ENCODE measurements at places on chromosomes 4 and X.

- DNase-seq = no peak
Observed at GRCh38 chrX:3584415-3584996, 128.9 kb downstream of the PRKX start.

DNA sequence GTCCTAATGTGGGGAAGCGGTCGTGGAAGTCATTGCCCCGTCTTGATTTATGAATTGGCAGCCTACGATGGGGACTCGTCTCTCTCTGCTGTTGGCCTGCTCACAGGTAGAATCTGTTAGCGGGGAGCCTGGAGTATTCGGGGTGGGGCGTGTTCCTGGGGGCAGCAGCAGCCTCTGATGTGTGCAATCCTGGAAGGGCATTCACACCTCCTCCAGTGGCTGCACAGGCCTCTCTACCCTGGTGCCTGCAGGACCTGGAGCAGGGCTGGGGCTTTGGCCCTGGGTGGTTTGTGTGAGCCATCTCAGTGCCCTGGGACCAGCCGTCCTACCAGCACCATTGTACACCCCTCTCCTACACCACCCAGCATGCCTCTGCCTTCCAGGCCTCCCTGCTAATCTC lies 340.9 kb downstream of the ARHGAP10 start:
- no peak for DNase-seq

GRCh38 chr4:112951362-112952312 lies 97.8 kb upstream of the ANK2 start:
- DNase-seq = no peak

DNA sequence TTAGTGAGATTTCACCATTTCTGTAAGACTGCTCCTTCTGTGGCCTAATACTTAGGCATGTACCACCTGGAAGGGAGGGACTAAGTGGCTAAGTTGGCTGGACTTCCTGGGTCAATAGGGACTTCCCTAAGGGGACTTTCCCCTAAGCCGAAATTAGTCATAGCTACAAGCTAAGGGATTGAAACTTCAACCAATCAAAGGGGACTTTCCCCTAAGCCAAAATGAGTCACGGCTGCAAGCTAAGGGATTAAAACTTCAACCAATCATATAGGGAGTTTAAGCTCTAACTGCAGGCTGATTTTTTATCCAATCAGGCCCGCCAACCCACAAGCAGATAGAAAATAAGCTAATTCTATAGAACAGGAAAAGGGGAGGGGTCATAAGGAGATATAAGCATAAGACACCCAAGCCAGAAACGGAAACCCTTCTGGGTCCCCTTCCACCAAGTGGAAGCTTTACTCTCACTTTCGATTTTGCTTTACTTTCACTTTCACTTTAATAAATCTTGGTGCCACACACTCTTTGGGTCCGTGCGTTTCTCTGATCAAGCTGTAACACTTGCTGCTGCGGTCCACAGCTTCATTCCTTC lies 382.8 kb downstream of the KLHL4 start:
- no peak for DNase-seq

- no peak for DNase-seq
Observed at GRCh38 chr4:22435652-22436051, 80.2 kb downstream of the ADGRA3 start.

- DNase-seq = no peak
Observed at GRCh38 chr4:119010909-119011606, 122.4 kb downstream of the SYNPO2 start.

- no peak for DNase-seq
Observed at GRCh38 chr4:86441175-86441936, 81.5 kb upstream of the MAPK10 start.

- no peak for DNase-seq
Observed at GRCh38 chr4:141851246-141851891, 215.0 kb downstream of the IL15 start.

- no peak for DNase-seq
Observed at GRCh38 chr4:25020236-25020635, 10.5 kb downstream of the LGI2 start.

GRCh38 chr4:77073106-77073809 lies 2.5 kb downstream of the CCNI start:
- DNase-seq = no peak

GRCh38 chr4:183806341-183806740 lies 98.8 kb upstream of the STOX2 start:
- no peak for DNase-seq

DNA sequence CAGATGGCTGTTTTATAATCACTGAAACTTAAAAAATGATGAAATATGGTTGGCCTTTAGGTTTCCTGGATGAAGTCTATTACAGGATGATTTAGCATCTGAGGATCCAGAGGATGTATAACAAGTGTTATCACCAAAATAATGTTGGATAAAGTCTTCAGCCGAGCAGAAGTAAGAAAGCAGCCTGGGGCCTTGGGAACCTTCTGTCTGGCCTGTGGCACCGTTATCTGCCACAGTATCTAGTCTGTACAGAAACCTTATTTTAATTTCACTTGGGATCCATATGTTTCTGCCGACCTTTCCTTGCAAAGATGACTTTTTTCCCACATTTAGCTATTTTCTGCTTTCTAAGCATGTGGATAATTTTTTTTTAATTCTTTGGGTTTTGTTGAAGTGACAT lies 20.5 kb upstream of the ANTXR2 start:
- no peak for DNase-seq

GRCh38 chrX:119885554-119886428 lies 9.9 kb upstream of the AKAP14 start:
- DNase-seq = no peak

DNA sequence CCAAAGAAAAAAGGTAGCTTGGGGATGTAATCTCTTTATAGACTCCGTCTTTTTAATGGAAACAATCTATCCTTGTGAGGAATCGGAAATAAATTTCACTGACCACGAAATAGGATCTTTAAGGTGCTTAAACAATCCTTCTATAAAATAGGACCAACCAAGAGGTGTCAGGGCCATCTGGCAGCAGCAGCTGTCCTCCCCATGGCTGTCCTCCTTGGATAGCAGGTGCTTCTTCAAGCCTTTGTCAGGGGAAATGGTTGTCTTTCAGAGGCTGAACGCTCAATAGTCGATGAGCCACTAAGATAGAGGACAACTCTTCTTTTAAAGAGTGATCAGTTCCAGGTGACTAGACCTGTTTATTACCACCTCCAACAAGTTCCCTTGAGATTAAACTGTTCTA lies 231.0 kb downstream of the ADGRL3 start:
- no peak for DNase-seq

- no peak for DNase-seq
Observed at GRCh38 chr4:55765070-55765469, 54.5 kb upstream of the EXOC1L start.

- no peak for DNase-seq
Observed at GRCh38 chr4:15314974-15315373, 112.9 kb upstream of the C1QTNF7 start.

- no peak for DNase-seq
Observed at GRCh38 chr4:26648260-26648659, 64.4 kb downstream of the TBC1D19 start.

- DNase-seq = no peak
Observed at GRCh38 chr4:84639145-84639544, 56.2 kb downstream of the CDS1 start.

- no peak for DNase-seq
Observed at GRCh38 chr4:48603366-48604003, 113.4 kb downstream of the ZAR1 start.

GRCh38 chr4:164221631-164222030 lies 532.3 kb upstream of the SMIM31 start:
- no peak for DNase-seq

GRCh38 chr4:54909961-54910360 lies 215.4 kb downstream of the KDR start:
- DNase-seq = no peak

GRCh38 chr4:97645071-97645821 lies 498.0 kb downstream of the STPG2 start:
- DNase-seq = no peak

GRCh38 chr4:41878170-41878969 lies 56.9 kb upstream of the TMEM33 start:
- no peak for DNase-seq

DNA sequence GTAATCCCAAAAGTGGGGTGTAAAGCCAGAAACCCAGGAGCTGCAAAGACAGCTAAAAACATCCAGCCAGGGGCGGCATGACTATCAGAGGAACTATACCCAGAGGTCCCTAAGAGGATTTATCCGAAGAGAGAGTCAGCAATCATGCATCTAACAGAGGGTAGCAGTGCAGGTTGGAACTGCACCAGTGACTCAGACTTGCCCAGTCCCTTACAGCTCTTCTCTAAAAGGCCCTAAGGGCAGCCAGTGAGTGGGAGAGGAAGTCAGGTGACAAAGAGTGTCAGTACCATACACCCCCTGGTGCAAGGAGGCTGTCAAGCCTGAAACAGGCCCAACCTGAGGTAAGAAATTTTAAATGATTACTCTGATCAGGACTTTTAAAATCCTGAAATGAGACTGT lies 88.1 kb downstream of the CAMK2D start:
- no peak for DNase-seq

DNA sequence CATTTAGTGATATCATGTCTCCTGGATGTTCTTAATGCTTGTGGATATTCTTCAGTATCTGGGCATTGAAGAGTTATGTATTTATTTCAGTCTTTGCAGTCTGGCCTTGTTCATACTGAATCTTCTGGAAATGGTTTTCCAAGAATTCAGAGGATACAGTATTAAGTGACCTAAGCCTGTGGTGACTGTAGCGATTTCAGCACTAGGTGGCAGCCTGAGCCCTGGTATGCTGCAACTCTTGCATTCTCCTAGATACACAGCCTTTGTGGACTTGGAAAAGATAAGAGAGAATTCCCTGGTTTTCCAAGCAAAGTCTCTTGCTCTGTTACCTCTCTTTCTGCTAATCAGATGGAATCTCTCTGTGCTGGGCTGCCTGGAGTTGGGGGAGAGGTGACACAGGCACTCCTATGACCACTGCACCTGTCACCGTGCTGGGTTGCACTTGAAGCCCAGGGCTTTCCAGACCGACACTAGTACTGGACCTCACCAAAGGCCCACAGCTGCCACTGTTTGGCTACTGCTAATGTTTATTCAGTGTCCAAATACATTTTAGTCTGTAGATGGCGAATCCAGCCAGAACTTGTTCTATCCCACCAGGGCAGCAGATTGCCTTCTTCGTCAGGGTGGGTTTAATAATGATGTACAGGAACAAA lies 19.3 kb upstream of the SPIN2A start:
- no peak for DNase-seq

DNA sequence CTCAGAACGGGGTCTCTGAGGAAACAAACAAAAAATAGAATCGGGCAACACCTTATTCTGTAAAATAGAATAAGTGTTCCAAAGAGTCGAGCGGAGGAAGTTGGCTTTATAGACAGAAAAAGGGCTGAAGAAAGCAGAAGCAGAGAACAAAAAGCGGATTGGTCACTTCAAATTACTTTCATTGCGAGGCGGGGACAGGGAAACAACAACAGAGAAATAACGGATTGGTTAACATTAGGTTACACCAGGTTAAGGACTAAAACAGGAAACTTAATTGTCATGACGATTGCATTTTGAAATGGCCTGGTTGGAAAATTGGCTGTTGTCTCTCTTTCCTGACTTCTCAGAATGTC lies 433 bp upstream of the COQ2 start:
- no peak for DNase-seq

DNA sequence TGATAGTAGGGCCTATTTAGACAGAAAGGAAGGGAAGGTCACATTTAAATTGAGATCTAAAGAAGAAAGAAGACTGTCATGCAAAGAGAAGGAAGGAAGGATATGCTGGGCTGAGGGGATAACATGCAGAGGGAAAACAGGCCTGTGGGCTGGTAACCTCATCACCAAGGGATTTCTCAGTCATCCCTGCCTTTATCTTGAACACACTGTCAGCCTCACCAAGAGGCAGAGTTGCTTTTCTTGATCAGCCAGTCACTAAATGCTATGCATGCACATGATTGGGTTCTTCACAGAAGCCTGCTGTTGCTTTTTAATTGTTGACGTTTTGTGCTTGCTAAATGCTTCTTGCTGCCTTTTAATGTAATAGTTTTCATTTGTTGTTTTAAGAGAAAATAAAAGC lies 113.0 kb downstream of the ARHGAP24 start:
- DNase-seq = no peak

DNA sequence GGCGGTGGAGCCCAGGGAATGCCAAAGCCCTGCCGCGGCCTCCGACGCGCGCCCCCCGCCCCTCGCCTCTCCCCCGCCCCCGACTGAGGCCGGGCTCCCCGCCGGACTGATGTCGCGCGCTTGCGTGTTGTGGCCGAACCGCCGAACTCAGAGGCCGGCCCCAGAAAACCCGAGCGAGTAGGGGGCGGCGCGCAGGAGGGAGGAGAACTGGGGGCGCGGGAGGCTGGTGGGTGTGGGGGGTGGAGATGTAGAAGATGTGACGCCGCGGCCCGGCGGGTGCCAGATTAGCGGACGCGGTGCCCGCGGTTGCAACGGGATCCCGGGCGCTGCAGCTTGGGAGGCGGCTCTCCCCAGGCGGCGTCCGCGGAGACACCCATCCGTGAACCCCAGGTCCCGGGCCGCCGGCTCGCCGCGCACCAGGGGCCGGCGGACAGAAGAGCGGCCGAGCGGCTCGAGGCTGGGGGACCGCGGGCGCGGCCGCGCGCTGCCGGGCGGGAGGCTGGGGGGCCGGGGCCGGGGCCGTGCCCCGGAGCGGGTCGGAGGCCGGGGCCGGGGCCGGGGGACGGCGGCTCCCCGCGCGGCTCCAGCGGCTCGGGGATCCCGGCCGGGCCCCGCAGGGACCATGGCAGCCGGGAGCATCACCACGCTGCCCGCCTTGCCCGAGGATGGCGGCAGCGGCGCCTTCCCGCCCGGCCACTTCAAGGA lies at the start of gene FGF2:
Gene FGF2, plus strand, starts transcription at position 279 of the 705 bp plus-strand sequence. Its CDS starts 344 bp downstream, at position 623.
- no peak for DNase-seq

GRCh38 chr4:145609481-145610427 lies 9.4 kb upstream of the MMAA start:
- no peak for DNase-seq

- no peak for DNase-seq
Observed at GRCh38 chr4:105155426-105155825, 8.8 kb downstream of the TET2 start.

- DNase-seq = no peak
Observed at GRCh38 chrX:124263743-124264142, 68.7 kb upstream of the TEX13D start.

- no peak for DNase-seq
Observed at GRCh38 chrX:112760697-112761096, 79.9 kb downstream of the AMOT start.

- no peak for DNase-seq
Observed at GRCh38 chr4:146098978-146099377, 76.5 kb upstream of the LSM6 start.

DNA sequence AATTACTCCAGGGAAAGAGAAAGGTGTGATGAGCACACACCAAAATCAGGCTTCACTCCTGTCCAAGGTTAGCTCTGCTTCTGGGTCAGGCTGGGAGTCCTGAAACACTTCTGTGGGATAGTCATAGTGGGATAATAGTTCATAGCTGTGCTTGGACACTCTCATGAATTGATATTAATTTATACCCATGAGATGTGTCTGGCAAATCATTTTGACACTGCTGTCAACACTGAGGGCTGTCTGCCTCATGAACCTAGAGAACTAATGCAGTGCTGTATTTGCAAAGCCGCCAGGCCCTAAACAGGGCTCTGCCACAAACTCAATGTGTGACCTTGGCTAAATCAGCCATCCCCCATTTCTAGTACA lies 24.5 kb upstream of the PGRMC1 start:
- DNase-seq = no peak
